WERI-Rb-1 (cell line): ENCODE measurements at places on chromosomes 12 and 14.

GRCh38 chr14:20557212-20557542 lies 3.7 kb downstream of the RNASE9 start:
- DNase-seq, result no peak

DNA sequence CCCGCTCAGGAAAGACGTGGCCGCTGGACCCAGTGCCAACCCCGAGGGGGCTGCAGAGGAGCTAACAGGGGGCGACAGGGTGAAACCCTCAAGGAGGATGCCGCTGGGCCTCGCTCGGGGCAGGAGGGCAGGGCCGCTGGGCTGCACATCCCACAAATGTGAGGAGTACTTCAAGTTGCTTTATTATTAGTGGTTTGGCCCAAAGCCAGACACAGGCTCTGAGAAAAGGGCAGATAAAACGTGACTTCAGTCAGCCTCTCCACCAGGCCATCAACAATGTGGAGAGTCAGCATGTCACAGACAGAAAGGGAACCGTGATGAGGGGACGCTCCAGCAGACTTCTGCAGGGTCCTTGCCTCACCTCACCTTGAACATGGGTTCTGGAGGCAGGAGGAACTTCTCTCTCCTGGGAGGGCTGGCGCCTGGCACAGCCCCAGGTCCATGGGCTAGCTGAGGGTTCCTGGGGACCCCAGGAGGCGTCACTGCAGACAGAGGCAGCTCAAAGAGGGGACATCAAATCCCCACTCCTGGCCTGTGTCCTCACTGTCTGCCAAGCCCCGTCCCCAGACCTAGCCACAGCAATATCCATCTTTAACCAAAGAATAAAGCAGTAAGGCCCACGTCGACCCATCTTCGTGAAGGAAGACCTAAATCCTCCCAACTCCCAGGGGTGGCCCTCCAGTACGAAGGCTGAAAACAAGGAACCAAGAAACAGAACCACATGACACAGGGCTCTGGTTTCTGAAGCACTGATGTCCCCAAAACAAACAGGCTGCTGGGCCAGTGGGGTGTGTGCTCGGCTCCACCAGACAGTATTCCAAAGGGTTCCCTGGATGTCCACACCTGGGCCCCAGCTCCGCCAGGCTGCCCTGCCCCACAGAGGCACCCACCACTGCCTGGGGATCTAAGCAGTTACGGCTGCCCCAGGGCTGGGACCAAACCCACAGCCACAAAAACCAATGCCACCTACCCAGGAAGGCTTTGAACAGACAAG lies 35.1 kb downstream of the CCDC85C start:
- DNase-seq, result no peak

DNA sequence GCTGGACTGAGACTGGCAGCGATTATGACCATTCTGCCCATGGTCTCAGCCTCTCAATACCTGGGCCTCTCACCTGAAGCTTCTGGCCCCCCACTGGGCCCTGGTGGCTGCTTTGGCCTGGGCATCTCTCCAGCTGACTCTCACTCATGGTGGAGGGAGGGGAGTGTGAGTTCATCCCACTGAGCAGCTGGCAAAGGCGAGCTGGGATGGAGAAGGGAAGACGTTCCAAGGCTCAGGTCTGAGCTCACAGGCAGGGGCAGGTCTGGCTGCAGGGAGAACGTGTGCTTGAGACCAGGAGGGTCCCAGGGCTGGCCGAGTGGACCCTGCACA lies 103.5 kb downstream of the TMEM121 start:
- no peak for DNase-seq

DNA sequence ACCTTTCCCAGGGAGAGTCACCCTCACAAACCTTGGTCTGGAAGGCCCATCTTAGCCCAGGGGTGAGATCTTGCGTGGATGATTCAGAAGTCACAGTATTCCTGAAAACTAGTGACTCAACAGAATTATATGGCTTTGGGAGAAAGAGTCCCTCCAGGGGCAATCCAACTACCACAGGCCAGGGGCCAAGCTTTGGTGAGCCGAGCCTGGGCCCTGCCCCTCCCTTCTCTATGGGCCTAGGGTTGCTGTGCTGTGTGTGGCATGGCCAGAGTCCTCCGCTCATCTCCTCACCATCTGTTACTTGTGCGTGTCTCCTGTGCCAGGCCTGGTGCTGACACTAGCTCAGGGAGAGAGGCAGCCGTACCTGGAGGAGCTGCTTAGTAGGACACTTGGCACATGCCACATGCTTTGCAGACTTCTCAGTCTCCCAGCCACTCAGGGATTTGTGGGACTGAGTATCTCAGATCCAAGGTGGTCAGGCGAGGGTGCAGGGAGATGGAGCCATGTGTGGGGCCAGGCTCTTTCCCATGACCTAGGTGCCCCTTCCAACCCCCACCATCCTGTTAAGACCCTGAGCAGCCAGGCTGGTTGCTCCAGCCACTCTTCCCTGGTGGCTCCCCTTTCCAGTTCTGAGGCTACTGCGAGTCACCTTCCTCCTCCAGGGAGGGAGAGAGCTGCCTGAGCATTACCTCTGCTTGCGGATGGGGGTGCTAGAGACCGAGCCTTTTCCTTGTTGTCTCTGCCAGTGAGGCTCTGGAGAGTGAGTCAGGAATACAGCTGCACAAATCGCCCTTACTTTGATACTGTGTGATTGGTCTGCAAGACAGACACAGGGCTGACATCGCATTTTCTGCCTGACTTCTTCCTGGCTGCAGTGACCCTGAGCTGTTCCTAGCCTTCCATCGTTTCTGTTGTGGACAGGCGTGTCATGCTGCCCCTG lies 94.1 kb downstream of the SLC25A47 start:
- DNase-seq, result peak; percentile 77

- DNase-seq, result peak; percentile 53
These were observed 1.8 kb upstream of the GMFB start for GRCh38 chr14:54490445-54491175.

- DNase-seq, result no peak
These were observed 11.5 kb downstream of the CCDC175 start for GRCh38 chr14:59565087-59565486.

GRCh38 chr12:106915635-106916026 lies 40.1 kb upstream of the TMEM263 start:
- DNase-seq, result no peak

DNA sequence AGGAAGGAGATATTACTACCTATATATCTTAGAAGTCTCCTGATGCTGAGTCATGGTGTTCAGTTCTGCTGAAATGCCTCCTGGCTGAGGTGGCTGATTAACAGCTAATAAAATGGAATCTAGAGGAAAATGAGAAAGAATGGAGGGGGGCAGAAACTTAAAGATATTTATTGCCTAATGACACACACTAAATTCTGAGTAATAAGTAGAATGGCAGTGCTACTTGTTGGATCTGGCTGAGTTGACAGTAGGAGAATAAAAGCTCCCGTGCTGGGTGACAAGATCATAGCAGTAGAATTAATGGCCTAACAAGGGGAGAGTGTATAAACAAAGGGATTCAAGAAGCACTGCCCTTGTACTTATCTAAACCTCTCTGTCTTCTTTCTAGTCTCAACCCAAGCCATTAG lies 137.5 kb downstream of the CNTN1 start:
- DNase-seq, result no peak

DNA sequence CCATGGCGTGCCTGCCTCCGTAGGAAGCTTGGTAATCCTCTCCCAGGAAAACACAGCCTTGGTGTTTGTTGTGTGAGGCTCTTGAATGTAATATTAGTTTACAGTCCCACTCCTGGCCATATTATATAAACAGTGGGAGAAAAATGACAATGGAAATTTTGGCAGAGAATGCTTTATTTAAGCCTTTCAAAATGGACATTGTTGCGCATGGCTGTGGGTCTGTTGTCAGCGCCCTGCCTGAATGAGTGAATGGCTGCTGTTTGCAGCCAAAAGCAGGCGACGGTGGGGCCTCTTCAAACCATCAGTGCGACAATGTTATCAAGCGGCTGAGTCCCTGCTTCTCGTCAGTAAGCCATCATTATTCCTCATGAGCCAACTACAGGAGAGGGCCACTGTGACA lies 201.8 kb upstream of the RMST start:
- DNase-seq, result no peak

DNA sequence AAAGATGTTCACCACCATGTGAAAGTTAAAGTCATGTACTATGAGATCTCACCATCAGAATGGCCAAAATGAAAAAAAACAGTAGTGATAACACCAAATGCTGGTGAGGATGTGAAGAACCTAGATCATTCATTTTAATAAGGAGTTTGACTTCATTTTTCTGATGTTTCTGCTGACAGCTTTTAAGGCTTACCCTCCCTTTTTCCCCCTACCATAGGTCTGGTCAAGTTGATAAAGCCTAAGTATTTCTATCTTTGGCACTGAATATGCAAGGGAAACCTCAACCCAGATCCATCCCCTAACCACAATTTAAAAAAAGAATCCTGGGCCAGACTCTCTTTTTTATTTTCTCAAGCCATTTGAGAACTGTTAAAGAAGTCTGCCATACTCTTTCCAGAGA lies 689.6 kb upstream of the FOXG1 start:
- DNase-seq, result no peak

GRCh38 chr12:107400686-107401447 lies 284.7 kb upstream of the PWP1 start:
- no peak for DNase-seq

GRCh38 chr12:47945341-47945728 lies 18.1 kb upstream of the TMEM106C start:
- no peak for DNase-seq

DNA sequence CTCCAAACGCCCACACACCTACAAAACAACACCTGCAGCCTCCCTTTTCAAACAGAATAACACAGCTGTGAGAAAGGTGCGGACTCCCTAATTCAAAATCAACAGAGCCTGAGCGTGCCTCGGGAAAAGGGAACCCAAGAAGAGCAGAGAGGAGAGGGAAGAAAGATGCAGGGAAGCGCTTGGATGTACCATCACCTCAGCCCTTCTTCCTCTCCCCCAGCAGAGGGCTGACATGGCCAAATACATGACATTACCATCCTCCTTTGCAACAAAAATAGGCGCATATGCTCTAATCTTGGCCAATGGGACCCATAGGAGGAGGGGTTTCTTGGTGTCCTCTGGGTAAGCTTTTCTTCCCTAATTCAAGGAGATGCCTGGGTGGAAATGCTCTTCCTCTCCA lies 78.0 kb downstream of the CPSF2 start:
- DNase-seq, result no peak

DNA sequence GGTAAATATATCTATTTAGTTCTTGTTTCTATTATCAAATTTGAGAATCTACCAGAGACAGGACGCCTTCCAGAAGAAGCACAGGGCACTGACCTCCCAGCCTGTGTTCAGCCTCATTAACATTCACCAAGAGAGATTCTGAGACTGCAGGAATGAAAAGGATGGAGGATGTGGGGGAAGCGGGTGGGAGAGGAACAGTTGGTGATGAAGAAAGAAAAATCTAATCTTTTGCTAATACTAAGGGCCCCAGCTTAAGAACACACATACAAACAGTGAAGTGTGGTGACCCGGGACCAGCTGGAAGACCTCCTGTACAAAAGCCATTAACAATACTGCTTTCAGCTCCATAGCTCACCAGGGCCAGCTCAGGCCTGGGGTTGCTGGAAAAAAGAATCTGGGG lies 160.5 kb downstream of the NUAK1 start:
- peak; percentile 9 for DNase-seq

DNA sequence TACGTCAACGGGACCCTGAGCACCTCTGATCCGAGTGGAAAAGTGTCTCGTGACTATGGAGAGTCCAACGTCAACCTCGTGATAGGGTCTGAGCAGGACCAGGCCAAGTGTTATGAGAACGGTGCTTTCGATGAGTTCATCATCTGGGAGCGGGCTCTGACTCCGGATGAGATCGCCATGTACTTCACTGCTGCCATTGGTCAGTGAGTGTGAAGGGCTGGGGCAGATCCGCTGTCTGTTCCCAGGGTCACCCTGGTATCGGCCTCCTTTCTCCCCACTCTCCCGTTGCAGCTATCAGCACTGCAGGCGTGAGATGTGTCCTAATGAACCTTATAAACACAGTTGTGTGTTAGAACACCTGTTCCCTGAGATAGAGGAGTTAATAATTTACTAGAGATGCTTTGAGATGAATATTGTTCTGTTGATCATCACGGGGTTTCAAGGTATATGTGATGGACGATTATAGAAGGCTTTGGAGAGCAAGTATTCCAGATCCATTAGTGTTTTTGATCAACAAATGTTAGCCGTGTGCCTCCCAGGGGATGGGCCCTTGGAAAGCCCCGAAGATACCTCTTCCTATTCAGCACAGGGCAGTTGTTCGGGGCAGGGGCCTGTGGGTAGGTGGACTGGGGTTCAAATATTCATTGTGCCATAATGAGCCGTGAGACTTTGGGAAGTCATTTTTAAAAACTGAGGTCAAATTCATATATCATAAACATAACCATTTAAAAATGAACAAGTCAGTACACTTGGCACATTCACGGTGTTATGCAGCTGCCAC lies 33.6 kb downstream of the ADGRD1 start:
- no peak for DNase-seq

- no peak for DNase-seq
These were observed 294.8 kb upstream of the SOX5 start for GRCh38 chr12:24244231-24244630.

GRCh38 chr14:65073605-65074201 lies 28.6 kb downstream of the MAX start:
- DNase-seq, result no peak

DNA sequence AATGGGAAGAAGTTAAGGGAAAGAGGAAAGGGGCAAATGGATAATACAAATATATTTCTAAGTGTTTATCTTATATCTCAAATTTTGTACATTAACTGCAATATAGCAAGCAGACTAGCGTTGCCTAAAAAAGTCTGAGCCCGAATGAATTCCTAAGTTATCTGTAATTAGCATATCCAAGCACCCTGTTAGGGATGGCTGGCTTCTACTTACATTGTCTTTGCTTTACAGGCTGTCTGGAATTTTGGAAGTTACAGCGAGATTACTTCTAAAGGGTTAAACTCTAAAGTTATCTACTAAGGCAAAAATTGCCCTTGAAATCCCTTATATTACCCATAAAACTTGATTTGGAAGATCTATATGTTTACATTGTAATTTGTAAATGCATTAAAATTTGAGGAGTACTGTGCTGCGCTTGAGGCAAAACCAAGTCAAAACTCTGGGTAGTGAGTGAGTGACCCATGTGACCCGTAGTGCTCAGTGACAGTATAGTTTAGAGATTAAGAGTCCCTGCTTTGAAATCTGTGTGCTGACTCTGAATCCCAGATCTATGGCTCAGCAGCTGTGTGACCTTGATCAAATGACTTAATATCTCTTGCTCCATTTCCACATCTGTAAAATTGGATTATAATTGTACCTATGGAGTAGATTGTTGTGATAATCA lies 17.3 kb upstream of the LIN7A start:
- DNase-seq, result no peak

DNA sequence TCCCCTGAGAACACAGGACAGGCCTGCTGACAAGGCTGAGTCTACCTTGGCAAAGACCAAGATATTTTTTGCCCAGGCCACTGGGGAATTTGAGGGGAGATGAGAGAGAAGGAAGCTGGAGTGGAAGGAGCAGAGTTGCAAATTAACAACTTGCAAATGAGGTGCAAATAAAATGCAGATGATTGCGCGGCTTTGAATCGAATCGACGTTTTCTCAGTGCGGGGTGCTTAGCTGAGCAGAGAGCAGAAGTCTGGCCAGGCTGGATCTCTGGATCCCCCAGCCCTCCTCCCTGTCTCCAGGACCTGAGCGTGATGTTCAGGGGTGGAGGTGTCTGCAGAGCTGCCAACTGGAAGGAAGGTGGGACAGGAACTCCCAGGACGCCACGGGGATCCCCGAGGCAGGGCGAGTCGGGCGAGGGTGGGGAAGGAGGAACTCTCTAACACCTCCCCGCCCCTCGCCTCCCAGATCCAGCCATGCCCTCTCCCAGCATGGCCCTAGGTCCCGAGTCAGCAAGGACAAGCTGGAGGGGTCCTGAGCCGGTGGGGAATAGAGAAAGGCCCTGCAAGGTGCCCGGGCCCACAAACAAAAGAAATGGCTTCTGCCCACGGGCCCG lies 527 bp upstream of the CARMIL3 start:
- DNase-seq, result no peak
